ENCODE measurements at places on chromosomes 5 and 9.

GRCh38 chr5:166562246-166562645 is 1729.2 kb upstream of the WWC1 start:
- no peak for DNase-seq

DNA sequence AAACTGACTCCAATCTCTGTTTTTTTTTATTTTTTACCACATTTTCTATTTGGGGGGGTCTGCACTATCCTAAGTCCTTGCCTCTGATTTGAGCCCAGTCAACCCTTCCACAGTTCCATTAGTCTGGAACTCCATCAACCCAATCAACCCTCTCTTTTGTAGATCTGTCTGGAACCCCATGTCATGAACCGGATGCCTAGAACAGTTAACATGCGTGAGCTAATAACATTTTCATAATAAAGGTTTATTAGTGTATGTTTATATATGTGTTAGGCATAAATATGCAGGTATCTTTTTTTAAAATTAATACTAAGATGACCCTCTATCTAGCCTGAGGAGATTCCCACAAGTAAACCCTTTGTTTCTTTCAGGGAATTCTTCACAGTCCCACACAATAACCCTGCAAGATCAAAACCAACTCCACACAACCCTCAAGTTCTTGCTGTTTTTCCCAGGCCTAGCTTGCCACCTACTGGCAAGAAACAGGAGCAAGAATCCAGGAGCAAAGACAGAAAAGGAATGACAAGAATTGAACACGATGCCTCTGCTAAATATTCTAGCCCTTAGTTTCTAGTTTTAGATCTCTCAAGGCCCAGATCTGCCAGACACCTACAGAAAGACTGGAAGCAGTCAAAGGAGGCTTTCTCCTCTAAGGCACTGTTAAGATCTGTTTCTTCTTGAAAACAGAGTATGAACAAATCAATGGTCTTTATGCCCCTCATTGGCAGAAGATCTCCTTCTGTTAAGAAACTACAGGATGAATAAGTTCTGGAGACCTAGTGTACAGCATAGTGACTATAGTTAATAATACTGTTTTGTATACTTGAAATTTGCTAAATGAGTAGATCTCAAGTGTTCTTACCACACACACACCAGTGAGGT is 100.4 kb downstream of the TRIM36 start:
- no peak for DNase-seq

GRCh38 chr5:76547242-76547890 is 75.8 kb downstream of the F2RL2 start:
- no peak for DNase-seq

GRCh38 chr5:154702477-154702876 is 52.7 kb upstream of the LARP1 start:
- no peak for DNase-seq

DNA sequence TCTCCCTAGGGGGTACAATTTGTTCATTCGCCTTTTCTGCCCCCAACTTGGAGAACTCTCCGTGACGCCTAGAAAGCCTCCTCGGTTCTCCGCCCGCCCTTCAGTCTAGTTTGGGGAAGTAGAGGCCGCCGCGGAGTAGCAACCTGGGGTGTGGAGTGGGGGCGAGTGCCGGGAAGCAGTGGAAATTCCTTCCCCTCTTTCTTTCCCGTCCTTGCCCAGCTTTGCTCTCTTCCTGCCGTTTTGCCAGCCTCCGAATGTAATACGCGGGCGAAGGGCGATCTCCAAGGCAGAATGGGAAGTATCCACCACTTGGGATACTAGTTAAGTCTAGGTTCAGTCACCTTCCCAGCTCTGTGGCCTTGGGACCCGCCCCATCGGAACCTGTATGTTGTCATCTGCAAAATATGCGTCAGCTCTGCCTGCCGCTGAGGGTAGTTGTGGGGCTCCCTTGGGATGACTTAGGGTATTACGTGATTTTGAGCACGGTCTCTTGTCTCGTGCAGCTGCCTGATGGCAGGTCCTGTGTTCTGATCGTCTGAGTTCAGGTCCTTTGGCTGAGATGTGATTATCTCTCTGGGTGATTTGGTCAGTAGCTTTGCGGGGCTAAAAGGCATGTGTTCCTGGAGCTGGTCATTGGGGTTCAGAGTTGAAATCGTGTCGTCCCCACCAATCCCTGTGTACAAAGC is 724 bp downstream of the PAM start:
- DNase-seq, result no peak
